ENCODE measurements at places on chromosomes 1 and 21.

DNA sequence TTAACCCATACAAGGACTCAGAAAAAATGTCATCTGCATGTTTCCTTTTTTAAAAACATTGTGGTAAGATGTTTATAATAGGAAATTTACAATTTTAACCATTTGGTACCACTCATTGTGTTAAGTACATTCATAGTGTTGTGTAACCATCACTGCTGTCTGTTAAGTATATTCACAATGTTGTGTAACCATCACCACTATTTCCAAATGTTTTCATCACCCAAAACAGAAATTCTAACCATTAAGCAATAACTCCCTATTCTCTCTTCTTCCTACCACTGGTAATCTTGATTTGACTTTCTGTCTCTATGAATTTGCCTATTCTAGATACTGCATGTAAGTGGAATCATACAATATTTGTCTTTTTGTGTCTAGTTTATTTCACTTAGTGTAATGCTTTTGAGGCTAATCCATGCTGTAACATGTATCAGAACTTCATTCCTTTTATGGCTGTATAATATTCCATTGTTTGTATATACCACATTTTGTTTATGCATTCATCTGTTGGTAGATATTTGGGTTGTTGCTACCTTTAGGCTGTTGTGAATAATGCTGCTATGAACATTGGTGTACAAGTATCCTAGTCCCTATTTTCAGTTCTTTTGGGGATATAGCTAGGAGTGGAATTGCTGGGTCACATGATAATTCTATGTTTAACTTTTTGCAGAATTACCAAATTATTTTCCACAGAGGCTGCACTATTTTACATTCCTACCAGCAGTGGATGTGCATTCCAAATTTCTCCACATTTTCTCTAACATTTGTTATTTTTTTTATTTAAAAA is 14.1 kb downstream of the HIPK1 start:
- no peak for DNase-seq

- no peak for DNase-seq
These were observed 55.5 kb downstream of the SLC66A1 start for GRCh38 chr1:19367584-19368041.

DNA sequence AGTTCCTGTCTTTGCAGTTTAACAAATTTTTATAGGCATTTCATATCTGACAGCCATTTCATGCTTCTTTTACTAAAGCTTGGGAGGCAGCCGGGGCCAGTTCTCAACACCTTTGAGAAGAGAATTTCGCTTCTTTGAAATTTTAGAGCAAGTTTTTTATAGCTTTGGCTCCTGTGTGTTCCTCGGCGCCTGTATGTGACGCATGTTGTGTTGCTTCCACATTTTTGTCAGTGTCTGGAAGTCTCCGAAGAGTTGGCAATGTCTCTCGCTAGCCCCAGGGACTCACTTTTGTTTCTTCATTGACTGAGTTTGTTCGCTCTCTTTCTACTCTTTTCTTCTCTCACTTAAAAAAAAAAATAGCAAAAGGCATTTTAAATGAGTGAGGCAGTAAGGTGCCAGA is 386.9 kb upstream of the PLXNA2 start:
- DNase-seq = no peak

- no peak for DNase-seq
These were observed 102.0 kb upstream of the MAP1LC3C start for GRCh38 chr1:242100921-242101320.

- DNase-seq = peak; percentile 26
These were observed 11.8 kb downstream of the FCMR start for GRCh38 chr1:206909883-206910318.

DNA sequence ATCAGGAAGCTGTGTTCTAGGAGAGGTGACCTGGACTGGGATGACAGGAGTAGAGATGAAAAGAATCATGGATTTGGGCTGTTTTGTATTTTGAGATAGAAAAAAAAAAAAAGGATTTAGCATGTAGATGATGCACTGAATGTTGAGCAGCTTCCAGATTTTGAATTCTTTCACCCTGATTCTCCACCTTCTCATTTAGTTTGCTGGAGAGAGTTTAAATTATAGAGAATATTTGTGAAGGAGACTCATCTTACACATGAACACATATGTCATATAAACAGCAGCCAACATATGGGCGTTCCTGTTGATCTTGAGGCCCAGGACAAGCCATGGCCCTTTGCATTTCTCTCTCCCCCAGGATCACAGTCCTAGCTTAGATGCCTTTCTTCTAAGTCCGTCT is 7.4 kb downstream of the RPTN start:
- no peak for DNase-seq

DNA sequence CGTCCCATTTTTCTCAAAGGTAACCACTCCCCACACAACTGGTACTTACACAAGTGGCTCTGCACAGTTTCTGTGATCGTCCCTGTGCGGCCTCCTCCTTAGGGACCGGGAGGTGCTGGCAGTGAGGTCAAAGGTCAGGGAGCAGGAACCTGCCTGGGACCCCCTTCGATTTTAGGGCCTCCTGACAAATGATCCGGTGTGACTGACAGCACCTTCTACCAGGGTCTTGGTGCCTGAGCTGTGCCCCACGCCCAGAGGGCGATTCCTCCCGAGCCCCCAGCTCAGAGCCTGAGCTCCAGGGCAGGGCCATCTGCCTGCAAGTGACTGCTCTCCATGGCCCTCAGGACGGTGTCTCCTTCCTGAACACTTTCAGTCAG is 11.8 kb upstream of the TMEM240 start:
- DNase-seq = no peak

DNA sequence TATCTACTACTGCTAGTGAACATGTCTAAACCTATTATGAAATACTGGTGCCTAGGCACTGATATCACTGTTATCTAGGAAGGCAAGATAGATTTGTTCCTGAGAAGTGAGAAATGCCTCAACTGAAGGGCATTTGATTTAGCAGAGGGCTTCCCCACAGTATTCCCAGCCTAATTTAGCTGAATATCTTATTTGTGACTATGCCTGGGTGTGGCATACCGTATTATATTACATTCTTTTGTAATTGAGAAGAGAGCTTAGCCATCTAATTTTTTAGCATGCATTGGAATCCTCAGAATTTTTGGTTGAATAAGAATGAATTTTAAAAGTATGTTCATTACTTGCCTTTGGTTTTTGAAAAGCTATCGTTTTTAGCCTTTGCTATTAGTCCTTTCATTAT is 99.1 kb downstream of the ZP4 start:
- DNase-seq = no peak

DNA sequence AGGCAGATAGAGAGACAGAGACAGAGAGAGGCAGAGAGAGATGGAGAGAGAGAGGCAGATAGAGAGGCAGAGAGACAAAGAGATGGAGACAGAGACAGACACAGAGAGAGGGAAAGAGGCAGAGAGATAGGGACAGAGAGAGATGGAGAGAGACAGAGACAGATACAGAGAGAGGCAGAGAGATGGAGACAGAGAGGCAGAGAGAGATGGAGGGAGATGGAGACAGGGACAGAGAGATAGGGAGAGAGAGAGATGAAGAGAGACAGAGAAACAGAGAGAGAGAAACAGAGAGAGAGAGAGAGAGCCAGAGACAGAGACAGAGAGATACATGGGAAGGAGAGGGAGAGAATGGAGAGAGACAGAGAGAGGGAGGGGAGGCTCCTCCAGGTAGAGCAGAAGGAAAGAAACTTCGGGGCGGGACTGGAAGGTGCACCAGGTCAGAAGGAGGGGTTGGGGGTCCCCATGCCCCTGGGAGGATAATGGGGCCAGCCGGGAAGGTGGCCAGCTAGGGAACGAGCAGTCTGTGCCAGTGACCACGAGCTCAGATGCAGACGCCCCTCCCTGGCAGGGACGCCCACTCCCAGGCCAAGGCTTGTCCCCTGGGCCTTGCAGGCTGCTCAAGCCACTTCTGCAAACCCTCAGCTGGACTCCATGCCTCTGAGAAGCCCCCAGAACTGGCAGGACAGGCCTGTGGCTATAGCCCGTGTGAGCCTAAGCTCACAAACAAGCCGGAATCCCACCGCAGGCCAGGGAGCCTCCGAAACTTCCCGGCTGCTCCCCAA is 3.3 kb downstream of the FNDC10 start:
- no peak for DNase-seq

GRCh38 chr1:25649505-25650288 is 33.1 kb downstream of the MAN1C1 start:
- no peak for DNase-seq

- no peak for DNase-seq
These were observed 106.0 kb upstream of the SYT6 start for GRCh38 chr1:114259511-114260160.

DNA sequence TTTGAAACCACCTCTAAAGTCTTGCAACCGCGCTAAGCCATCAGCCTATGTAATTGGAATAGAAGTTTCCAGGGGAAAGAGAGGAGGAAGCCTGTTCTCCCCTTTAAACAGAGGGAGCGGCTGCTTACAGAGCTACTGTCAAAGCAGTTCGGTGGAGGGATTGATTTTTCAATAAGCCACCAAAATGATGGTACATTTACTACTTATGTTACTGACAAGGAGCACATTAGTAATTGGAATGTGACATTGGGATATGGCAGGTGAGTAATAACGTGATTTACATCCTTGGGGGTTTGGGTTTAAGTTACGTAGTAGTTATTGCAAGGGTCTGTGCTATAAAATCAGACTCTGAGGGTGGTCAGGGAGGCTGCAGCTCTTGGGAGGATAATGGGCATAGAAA is 257.3 kb downstream of the KAZN start:
- no peak for DNase-seq

GRCh38 chr1:87329526-87330056 is 911 bp downstream of the LMO4 start:
- peak; percentile 27 for DNase-seq

DNA sequence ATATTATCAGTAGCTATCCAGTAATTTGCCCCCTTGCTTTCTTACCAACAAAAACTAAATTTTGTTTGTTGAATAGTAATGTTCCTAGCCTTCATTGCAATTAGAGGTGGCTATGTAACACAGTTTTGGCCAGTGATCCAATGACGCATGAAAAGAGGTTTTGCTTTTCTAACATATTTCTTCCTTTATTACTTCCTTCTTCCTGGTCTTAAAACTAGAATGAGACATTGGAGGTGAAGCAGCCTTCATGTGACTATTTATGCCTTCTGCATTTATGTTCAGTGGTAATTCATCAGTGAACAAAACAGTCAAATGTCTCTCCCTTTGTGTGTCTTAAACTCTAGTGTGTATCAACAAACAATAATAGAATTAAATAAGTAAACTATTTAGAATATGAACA is 35.5 kb downstream of the LRIF1 start:
- DNase-seq = no peak

- no peak for DNase-seq
These were observed 272.1 kb downstream of the GRIK1 start for GRCh38 chr21:29667651-29668050.

DNA sequence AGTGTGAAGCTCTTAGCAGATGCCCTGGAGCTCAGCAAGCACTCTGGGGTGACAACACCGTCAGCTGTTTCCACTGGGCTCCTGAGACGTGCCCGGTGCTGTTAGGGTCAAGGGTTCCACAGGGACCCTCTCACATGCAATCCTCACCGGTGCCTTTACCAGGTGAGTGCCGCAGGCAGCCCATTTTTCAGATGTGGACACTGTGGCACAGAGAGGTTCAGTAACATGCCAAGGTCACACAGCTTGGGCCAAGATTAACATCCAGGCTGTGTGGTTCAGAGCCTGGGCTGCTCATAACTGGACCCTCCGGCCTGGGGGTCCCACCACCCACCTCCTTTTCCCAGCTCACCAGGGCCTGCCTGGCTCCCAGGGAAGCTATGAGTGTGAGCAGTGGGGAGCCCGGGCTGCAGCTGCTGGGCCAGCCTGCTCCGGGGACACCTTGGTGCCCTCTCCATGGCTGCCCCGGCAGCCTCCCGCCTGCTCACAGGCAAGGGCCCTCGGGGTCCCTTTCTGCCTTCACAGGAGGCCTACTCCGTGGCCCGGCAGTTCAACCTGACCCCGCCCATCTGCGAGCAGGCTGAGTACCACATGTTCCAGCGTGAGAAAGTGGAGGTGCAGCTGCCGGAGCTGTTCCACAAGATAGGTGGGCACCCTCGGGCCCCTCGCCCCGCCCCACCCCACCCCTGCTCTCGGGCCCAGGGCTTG is 49.3 kb downstream of the KCNAB2 start:
- DNase-seq = no peak

DNA sequence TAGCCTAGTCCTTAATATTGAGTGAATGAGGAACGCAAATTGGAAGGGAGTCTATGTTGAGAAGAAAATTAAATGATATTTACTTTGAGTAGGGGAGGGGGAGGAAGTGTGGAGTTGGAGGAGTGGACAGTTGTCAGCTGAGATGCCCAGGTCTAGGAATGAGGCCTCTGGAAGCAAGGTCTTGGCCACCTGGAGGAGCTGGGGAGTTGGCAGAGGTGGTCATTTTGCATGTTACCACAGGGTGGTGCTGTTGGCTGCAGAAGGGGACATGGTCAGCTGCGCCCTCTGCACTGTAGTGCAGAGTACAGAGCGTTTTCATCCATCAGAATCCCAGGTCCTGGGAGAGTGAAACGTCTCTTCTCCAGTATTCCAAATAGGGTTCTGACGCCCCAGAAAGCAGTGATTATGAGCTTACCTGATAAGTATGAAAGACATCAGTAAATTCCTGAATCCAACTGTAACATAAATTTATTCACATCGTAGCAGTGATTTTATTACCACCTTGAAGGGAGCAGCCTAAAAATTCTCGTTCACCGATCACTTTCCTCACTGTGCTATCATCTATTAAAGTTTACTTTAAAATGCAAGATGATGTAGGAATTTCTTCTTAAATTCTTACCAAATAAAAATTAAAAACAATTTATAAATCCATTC is 13.8 kb downstream of the PARK7 start:
- peak; percentile 81 for DNase-seq

DNA sequence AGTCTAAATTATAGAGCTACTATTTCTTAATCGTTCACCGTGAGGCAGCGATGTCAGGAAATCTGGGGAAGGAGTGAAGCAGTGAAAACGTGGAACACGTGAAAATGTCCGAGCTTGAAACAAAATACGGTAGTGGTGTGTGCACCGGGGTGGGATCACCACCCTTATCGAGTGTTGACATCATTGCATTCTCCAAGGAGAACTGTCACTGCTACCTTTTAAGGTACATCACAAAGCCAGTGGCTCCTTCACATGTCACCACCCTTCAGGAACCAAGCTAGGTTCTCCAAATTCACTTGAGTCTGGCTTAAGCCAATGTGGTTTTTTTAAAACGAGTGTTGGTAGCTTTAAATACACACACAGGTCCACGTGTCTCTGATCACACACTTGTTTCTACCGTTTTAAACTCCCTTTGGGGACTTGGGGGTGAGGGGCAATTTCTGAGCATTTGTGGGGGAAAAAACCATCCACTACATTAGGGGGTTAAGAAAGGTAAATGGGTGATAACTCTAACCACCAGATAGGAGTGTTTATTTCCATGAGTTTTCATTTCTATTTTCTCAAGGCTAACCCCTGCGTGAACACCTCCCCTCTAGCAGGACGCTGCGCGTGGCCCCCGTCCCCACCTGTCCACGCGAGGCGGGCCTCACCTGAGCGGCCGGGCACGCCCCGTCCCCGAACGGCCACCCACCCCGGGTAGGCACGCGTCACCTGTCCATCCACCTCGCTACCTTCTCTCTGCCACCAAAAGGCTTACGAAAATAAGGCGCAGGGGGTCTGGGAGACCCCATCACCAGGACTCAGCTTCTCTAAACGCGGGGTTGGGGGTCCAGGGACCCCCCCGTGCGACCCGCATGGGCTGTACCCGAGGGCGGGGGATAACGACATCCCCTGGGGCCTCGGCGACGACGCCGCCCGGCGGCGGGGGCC is 978 bp downstream of the PRDM15 start:
- peak; percentile 81 for DNase-seq
